ENCODE measurements at places on chromosomes 7 and 10.

DNA sequence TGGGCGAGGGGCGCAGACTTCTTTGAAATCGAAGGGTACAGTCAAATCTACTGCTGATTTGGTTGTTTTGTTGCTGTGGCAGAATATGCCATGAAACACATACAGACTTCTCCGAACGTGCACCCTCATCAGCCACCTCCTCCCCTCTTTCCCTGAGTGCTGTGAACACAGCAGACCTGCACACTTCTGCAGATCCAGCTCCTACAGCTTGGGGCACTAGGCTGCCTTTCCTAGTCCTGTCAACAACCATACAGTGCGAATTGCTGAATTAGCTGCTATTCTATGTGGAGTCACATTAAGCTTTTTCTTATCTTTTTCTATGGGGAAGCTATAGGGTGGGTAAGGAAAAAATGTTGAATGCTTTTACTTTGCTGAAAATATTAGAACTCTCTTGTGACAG is 57.5 kb downstream of the COL17A1 start:
- no peak for DNase-seq

DNA sequence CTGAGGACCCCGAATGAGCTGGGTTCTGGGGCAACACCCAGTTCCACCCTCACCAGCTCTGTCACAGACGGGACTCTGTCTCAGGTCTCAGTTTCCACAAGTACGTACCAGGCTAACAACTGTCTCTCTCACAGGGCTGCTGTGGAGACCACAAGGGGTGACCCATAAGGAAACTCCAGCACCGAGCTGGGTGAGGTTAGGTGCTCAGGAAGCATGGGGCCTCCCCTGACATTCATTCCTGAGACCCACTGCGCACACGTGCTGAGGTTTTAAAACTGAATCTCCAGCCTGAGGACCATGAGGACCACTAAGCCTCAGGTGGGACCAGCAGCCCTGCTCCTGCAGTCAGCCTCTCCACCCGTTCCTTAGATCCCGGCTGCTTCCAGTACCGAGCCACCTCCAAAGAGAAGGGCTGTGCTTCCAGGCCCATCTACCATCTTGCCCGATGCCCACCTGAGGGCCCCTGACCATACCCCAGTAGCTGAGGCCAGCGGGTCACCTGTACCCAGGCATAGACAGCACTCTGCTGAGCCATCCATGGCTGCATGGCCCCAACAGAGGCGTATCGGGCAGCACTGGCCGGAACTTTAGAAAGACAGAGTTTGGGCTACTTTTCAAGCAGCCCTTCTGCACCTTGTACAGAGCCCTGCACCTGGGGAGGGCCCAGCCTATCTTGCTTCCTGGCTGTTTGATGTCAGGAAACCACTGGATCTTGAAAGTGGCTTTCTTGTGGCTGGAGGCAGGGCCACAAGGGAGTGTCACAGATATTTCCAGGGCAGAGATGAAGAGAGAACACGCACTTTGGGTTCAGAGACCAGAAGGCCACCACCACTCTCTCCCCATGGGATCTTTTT is 18.7 kb downstream of the HSPA12A start:
- DNase-seq, result no peak

- DNase-seq, result no peak
These were observed 10.7 kb upstream of the ANK3 start for GRCh38 chr10:60400366-60400765.

GRCh38 chr10:1687190-1687589 is 50.1 kb downstream of the ADARB2 start:
- DNase-seq, result no peak

GRCh38 chr10:18424200-18424599 is 227.2 kb downstream of the NSUN6 start:
- no peak for DNase-seq

GRCh38 chr7:44173911-44174693 is 15.1 kb downstream of the GCK start:
- no peak for DNase-seq

DNA sequence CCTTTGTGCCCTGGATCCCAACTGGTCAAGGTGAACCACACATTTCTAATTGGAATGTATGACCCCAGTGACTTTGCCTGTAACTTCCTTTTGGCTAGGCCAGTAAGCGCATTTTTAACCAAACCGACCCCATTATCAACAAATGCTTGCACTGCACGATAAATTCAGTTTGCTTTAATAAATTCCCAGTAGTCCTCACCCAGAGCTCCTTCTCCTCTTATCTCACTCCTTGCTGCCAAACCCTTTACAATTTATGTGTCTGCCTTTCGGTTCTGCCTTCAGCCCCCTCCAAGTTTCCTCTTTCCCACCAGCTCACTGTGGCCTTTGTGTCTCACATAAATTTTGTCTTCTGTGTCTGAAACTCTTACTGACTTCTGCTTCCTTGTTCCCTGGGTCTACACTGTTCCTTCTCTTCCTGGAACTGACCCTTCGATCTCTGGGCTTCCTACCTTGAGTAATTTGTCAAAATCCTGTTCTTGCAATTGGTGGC is 59.0 kb downstream of the TBXAS1 start:
- no peak for DNase-seq

GRCh38 chr10:34523017-34523767 is 291.9 kb downstream of the PARD3 start:
- DNase-seq, result no peak

DNA sequence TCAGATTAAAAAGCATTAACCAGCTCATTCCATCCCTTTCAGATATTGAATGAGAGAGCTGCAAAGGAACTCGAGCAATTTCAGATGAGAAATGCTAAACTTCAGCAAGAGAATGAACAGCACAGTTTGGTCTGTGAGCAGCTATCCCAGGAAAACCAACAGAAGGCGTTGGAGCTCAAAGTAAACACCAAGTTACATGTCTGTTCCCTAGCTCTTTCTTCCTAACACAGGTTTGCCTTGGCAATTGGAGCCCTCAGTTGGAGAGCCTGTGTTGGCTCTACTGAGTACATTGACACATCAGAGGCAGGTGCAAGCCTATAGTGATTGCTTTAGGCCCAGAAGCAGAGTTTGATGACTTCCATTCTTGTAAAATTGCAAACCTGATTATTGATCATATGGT is 14.7 kb downstream of the CFAP58 start:
- DNase-seq, result no peak

- DNase-seq, result no peak
These were observed 146.0 kb upstream of the ZWINT start for GRCh38 chr10:56507033-56507432.

DNA sequence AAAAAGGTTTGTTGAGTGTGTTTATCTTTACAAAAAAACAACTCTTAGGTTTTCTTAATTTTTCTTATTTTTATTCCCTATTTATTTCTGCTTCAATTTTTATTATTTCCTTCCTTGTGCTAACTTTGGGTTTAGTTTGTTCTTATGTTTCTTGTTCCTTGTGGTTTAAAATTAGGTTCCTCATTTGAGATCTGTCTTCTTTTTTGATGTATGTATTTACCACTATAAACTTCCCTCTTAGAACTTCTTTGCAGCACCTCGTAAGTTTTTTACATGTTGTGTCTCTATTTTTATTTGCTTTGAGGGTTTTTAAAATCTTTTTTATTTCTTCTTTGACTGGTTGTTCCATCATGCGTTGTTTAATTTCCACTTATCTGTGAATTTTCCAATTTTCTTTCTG is 1217.1 kb upstream of the CELF2 start:
- DNase-seq, result no peak

DNA sequence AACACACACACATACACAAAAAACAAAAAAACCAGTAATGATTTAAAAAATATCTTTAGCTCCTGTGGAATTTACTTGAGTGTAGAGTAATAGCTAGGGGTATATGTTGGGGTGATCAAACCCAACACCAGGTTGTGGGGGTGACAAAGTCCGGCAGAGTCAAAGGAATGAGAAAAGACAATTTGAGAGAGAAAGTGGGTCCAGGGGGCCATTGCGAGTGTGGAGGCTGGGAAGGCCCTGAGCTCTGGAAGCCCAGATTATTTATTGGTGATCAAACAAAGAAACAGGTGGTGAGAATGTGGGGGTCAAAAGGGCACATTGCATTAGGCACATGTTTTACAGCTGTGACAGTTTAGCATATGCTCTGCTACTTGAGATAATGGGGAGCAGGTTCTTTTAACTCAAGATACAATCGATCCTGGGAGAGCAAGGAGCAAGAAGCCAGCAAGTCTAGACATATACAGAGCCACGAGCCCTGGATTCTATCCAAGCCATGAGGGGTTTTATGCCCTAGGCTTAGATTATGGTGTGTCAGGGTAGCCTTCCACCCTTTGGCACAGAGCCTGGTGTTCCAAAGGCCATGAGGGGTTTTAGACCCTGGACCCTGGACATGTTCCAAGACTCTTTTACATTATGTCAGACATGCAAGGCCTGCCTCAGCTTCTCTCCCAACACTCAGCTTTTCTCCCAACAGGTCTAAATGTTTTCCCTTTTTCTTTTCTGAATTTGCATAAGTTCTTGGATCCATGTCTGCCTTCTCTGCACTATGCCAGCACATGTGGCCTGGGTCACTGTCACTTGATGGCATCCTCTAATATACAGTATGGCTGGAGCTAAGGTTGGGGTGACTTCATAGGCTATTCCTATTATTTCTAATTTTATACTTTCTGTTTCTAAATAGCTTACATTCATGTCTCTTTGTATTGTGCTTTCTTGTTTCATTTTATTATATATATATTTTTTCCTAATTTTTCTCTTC is 48.6 kb upstream of the MKI67 start:
- DNase-seq, result no peak

- DNase-seq, result no peak
These were observed 80.0 kb downstream of the CSTF2T start for GRCh38 chr10:51619365-51619764.

GRCh38 chr7:73847941-73848723 is 5.8 kb upstream of the METTL27 start:
- DNase-seq, result no peak

GRCh38 chr10:15562578-15562977 is 157.1 kb downstream of the ITGA8 start:
- no peak for DNase-seq

DNA sequence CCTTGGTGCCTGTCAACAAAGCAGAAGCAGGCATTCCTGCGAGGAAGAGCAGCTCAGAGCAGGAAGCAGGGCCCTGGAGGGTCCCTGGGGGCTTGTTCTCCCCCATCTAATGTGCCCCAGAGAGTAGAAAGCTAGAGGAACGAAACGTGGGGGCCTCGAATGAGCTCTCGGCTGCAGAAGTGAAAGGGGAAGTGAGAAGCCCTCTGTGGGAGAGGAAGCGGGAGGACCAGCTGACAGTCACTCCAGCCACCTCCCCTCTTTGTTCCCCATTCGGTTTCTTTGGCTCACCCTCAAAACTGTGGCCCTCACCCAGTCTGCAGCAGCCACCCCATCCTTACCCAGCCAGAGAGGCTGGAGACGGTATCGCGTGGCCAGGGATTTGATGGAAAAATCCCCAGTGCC is 25.0 kb downstream of the C10orf105 start:
- DNase-seq, result no peak

DNA sequence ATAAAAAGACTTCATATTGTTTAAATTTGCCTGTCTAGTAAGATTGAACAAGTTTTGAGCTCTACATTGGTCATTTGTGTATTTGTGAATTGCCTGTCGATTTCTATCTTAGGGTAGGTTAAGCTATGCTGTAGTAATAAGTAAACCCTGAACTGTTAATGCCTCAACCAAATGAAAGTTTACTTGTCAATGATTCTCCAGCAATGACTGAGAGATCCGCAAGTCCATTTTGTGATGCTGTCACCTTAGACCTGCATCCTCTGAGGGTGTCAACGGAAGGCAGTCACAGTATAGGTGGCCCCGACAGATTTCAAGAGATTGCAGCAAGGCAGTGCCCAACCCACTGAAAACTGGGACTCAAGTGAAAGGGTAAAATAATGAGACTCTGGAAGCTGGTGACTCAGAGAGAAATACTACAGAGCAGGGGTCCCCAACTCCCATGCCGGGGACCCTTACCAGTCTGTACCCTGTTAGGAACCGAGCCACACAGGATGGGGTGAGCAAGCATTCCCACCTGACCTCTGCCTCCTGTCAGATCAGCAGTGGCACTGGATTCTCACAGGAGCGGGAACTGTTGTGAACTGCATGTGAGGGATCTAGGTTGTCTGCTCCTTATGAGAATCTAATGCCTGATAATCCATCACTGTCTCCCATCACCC is 10.8 kb upstream of the PHYH start:
- no peak for DNase-seq

GRCh38 chr10:28984431-28984830 is 304.4 kb upstream of the LYZL1 start:
- no peak for DNase-seq

- DNase-seq, result no peak
These were observed 14.0 kb downstream of the WDR91 start for GRCh38 chr7:135197343-135197742.
